Inflammatory macrophage treated with lipopolysaccharide for 1 hour (primary cell): ENCODE measurements at places on chromosomes 16 and 17.

DNA sequence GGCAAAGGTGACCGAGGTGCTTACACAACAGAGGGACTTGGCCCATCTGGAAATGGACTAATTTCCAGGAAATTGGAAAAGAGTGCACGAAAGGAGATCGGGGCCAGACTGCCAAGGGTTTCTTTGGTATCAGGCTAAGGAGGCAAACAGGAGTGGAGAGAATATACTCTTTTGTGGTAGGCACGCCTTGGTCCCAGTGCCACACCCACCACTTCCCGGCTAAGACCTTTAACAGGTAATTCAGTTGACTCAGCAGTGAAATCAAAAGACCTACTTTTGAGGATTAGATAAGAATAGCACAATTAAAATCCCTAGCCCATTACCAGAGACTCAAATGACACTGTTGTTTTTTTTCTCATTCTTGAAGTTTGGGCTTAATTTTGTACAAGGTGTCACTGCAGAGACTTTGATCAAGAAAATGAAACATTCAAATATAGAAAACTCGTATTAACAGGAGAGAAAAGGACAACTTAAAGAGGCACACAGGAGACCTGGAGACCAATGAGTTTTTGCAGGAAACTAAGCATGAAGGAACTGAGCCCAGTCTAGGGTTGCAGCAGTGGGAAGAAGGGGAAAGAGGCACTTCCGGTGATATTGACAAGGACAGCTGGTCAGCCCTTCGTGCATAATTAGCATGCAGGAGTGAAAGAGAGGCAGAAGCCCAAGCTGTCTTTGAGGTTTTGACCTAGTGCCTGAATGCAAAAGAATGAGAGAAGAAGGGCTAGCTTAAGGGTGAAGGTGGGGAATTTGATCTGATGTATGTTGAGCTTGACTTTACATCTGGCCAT is 265.5 kb upstream of the CCL2 start:
- no peak for DNase-seq

- no peak for DNase-seq
Observed at GRCh38 chr17:77228816-77229215, 88.0 kb downstream of the SEC14L1 start.

DNA sequence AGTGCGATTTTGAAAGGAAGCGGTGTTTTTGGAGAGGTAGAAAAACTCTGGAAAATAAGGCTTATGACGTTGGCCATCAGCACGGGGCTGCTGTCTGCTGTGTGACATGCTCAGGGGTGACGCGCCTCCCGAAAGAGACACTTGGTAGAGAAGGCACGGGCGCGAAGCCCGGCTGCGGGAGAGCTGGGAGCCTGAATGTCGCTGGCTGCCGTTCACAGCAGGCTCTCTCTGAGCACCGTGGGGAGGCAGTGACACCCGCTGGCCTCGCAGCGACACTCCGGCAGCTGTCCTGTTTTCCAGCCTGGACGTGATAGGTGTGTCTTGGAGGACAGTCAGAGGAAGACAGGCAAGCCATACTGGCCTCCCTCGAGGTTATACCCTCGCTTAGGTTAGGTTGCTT is 759.1 kb upstream of the RBFOX1 start:
- DNase-seq: no peak

GRCh38 chr16:60586493-60586892 is 1449.7 kb downstream of the CDH8 start:
- DNase-seq: no peak

GRCh38 chr17:69856946-69857345 is 218.1 kb upstream of the KCNJ16 start:
- DNase-seq: no peak

DNA sequence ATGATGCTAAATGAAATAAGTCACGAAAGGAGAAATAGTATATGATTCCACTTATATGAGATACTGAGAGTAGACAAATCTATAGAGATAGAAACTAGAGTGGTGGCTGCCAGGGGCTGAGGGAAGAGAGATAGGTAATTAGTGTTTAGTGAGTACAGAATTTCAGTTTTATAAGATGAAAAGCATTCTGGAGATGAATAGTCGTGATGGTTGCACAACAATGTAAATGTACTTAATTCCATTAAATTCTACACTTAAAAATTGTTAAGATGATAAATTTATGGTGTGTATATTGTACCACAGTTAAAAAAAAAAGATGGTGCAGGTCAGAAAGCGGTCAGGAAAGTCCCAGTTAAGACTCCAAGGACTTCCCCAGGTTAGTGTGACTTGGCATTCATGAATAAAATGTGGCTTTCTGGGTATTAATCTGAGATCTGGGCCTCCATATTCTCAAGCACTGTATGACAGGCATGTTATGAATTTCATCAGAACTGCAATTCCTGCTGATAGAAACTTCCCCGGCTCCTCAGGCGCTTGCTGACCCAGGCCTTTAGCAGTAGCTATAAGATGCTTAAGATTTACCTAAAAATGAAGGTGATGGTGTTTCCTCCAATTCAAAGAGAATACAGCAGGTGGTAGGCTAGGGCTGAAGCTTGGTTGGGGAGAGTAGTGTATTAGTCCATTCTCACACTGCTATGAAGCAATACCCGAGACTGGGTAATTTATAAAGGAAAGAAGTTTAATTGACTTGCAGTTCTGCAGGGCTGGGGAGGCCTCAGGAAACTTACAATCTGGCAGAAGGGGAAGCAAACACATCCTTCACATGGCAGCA is 115.3 kb upstream of the SOX9 start:
- no peak for DNase-seq

DNA sequence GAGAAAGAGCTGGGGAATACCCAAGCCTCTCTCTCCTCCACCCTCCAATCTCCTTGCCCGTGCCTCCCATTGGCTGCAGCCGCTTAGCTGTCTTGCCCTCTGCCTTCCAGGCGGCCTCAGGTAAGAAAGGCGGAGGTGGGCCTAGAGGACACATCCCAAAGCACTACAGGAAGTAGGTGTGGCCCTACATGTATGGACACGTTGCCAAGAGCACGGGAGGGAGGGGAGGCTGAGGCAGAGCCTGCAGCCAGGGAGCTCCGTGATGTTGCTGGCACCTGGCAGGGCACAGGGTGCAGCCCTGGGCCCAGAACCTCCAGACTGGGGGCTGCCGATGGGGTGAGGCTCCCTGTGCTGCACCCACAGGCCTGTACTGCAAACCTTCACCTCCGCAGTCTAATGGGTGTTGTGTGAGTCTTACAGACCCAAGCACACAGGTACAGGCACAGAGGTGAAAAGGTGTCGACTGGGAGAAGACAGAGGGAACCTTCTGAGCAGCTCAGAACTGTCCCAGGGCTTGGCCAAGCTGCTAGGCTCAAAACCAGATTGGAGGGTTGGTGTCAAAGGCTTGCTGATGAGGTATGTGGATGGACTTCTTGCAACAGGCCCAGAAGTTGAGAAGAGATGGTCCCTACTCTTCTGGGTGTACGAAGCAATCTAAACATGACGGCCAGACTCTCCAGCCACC is 23.5 kb upstream of the FOXK2 start:
- no peak for DNase-seq

GRCh38 chr16:57531635-57532265 is 4.6 kb downstream of the CCDC102A start:
- no peak for DNase-seq

DNA sequence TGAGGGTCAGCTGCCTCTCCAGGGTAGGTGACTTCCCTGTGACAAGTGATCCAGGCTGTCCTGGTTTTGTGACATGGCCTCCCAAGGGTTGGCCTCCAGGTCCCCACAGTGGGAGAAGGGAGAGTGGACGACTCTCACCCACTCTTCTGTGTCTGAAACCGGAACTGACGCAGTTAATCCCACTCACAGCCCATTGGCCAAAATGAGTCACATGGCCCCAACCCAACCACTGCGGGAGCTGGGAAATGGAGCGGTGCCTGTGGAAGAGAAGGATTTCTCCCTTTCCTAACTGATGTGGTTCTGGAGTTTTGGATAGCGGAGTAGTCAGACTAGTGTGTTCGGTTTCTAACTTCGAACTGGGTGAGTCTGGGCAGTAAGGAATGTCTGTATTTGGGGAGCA is 79.4 kb downstream of the ABCC6 start:
- no peak for DNase-seq

- no peak for DNase-seq
Observed at GRCh38 chr17:74274060-74274708, at the start of gene DNAI2. Gene DNAI2, plus strand, starts transcription at chr17:74274234. Its CDS starts 7,584 bp downstream, at chr17:74281818.

- DNase-seq: no peak
Observed at GRCh38 chr17:70368011-70368410, 198.7 kb downstream of the KCNJ2 start.

DNA sequence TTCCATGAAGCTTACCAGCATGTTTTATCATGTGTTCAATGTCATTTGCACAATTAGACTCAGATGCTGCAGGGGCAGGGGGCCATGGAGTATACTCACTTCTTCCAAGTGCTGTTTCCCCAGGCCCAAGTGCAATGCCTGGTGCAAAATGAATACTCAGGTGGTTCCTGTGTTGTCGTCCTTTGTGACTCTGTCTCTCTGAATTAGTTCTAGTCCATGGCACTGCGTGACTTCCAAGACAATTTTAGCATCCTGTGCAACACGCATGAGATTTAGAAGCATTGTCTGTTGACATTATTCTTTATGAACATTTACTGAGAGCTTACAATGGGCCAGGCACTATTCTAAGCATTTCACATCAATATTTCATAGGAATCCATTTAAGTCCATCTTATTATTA is 769.7 kb upstream of the RBFOX1 start:
- no peak for DNase-seq

DNA sequence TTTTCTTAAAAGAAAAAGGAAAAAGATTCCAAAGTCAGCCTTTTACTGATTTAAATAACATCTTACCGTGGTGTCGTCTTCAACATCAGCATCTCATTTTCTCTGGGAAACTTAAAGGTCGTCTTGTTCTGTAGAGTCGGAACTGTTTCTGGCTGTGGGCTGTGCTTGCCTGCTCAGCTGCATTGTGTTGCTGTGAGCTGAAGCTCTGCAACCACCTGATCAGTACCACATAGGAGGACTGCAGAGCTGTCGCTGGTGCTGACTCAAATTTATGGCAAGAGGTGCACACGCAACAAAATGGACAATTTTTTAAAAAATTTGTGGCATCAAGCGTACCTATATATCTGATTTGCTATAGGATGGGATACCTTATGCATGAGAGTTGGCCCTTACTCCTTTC is at the start of gene OMG:
TSS of gene OMG (minus strand) at position 150 of the 400 bp plus-strand sequence. CDS start 908 bp downstream, outside the sequence.
- DNase-seq: no peak

GRCh38 chr16:166375-167121 is 770 bp downstream of the HBM start:
- no peak for DNase-seq
